Stimulated activated CD8-positive, alpha-beta memory T cell treated with anti-CD3 and anti-CD28 coated beads, Interleukin-7, amount 100 ng/mL, for 1 hour (primary cell): ENCODE measurements at places on chromosomes 5 and 9.

DNA sequence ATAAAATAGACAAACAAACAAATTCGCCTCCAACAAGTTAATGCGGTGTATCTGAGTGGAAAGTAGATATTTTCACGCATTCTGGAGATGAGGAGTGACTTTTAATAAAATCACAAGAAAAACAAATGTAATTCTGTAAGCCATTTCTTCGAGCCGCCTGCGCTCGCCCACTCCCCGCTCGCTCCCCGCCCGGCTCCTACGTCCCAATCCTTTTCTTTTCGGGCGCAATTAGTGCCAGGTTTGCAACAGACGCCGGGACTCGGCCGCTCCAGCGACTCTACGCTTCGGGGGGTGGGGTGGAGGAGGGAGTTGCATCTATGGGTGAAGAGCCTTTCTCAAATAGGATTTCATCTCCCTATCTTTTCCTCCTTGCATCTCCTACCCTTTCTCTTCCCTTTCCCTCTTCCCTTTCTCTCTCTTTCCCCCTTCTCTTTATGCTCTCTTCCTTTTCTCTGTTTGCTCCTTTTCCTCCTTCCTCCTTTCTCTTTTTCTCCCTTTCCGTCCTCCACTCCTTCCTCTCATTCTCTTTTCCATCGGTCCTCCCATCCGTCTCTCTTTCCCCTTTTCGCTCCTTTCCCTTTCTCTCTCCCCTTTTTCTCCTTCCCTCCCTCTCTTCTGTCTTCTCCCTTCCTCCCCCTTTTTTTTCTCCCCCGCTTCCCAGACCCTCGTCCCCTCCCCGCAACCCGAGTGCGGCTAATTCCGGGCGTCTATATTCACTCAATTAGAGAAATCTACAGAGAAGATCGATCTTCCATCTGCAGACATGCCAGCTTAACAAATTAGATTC is 6.1 kb upstream of the OTP start:
- no peak for DNase-seq

DNA sequence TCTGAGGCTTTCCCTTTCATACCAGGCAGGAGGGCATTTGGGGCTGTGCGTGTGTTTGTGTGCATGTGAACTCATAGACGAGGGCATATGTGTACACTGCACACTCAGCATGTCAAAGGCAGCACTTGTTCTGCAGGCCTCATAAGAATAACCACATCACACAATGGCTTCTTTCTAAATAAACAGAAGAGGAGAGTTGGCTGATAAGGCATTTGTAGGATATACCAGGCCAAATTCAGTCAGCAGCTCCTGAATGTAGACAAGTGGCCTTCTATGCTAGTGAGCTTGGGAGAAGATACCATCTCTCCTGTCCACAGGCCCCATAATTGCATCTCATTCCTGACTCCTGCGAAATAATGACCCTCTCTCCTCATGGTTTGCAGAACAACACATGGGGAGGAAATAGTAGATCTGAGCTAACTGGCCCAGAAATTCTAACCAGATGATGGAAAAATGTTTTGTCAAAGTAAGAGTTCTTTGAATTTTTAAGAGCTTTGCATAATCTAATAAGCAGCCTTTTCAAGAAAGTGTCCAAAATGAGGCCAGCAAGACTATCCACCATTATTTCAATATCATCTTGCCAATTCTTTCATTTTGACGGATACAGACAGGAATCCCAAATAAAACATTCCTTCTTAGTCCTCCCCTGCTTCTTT is 60.5 kb upstream of the GAS1 start:
- no peak for DNase-seq

DNA sequence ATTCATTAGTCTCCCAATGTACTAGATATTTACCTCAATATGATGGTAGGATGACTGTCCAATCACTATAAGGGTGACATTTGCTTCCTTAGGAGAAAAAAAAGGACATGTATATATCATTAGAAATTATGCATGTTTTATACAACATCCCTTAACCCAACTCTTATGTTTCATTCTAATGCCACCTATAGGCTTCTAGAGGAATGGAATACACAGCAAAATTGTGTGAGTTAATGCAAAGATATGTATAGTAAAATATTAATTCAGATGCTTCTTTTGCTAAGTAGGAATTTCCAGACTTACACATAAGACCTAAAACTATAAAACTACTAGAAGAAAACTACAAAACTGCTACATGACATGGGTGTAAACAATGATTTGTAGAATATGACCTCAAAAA is 3.5 kb downstream of the PRXL2C start:
- no peak for DNase-seq

DNA sequence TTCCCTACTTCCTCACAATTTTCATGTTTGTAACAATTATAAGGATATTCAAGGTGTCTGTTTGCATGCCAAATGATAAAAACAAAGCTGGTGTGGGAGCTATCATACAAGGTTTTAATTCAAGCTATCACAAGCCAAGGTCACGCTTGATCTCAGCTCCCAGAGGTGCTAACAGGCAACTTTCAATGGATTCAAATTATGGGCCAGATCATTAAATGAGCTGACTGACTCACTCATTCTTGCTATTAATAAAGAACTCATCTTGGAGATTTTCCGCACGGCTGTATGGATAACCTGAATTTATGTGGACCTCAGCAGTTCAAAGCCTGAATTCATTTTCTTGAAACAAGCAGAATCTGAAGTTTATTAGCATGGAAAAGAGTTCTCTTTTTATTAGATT is 267.3 kb upstream of the CDH6 start:
- DNase-seq = no peak

GRCh38 chr9:35852876-35853865 is 17.0 kb downstream of the OR13J1 start:
- DNase-seq = no peak

GRCh38 chr9:20244271-20244670 is 378.0 kb downstream of the MLLT3 start:
- DNase-seq = no peak

GRCh38 chr9:90940280-90940679 is 138.7 kb downstream of the SYK start:
- DNase-seq = no peak

DNA sequence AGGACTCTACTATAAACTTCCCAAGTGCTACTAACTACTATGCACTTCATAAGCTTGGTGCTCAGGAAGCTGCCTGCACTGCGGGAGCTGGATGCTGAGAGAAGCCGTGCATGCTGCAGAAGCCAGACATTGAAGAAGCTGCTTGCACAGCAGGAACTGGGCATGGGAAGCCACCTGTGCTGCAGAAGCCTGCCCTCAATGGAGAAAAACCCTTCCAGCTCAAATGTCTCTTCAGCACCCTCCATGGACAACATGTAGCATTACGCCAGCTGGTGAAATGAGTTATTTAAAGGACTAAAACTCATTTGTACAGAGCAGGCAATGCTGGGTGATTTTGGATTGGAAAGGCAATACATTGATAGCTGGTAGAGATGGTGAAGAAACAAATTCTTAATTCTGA is 247.2 kb downstream of the KIF4B start:
- no peak for DNase-seq

- DNase-seq = no peak
These were observed 367.9 kb upstream of the ADAMTSL1 start for GRCh38 chr9:18106006-18106560.

DNA sequence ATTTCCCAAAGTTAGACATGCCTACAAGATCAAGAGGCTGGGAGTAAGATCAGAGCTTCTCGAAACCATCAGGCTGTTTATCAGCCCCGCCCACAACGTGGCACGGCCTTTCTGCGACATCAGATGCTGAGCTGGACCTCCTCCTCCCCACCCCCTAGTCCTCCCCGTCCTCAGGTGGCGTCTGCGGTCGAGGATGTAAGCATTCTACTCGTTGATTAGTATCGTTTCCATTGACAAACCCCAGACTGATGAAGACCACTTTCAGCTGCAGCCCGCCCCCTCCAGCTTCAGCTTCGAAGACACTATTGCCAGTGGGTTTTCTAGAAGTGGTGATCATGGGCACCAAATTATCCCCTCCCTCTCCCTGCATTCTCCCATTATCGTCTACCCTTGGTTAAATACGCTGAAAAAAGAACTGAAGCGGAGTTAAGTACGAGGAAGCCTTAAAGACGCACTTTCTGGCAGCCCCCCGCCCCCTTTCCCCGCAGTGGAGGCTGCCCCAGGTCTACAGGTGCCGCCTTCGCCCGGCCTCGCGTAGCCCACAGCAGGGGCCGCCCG is 1.1 kb downstream of the PPIC start:
- DNase-seq = no peak

GRCh38 chr9:76289042-76289441 is 105.2 kb downstream of the RFK start:
- DNase-seq = no peak

- DNase-seq = no peak
These were observed 111.3 kb upstream of the ABCA1 start for GRCh38 chr9:105039175-105039799.

- DNase-seq = no peak
These were observed 58.5 kb downstream of the KCNIP1 start for GRCh38 chr5:170562166-170562874.

DNA sequence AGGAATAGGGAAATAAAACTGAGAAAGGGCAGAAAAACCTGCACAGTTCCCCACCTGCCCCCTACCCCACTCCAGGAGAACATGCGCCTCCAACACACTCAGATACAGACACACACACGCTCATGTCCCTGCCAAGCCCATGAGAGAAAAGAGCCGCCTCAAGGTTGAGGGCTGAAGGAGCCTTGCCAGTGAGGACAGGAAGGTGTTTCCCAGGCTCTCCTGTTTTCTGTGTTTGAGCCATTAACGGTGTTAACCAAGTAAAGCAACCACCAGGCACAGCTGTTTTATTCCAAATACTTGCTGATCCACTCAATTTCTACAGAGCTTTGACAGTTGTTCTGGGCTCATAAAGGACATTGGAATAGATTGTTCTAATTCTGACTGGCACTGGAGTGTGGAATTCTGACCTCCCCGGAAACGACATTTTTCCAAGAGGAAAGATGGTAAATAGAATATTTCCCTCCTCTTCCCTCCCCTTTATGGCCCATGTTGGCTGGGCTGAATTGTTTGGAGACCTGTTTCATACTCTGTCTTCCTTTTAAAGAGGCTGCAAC is 238.0 kb downstream of the DMAC1 start:
- no peak for DNase-seq

DNA sequence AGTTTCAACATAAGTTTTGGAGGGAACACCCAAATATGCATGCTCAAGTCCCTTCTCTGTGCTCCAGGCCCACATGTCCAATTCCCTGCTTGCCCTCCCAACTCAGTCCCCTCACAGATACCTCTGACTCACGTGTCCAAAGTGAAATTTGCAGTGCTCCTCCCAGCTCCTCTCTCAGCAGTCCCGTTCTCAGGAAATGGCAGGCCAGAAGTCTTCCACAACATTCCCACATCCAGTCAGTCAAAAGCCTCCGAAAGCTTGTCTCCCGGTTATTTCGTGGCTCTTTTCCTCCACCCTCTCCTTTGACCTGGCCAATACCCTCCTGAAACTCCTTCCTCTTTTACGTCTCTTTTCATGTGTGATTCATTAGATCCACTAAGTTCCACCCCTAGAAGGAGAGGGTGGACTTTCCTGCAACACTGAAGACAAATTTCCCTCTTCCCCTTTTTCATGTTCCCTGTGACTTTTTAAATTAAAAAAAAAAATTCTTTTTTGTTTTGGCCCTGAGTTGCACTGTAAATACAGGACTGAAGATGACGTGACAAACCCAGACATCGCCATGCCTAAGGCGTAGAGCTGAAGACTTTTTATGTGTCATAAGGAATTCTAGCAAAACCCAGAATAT is 12.8 kb upstream of the MGAT1 start:
- no peak for DNase-seq

GRCh38 chr5:162565-163337 is 28.5 kb upstream of the LRRC14B start:
- no peak for DNase-seq

GRCh38 chr9:16869131-16869881 is 1.2 kb downstream of the BNC2 start:
- no peak for DNase-seq

- no peak for DNase-seq
These were observed 288.9 kb downstream of the RAB3C start for GRCh38 chr5:58871648-58872242.

DNA sequence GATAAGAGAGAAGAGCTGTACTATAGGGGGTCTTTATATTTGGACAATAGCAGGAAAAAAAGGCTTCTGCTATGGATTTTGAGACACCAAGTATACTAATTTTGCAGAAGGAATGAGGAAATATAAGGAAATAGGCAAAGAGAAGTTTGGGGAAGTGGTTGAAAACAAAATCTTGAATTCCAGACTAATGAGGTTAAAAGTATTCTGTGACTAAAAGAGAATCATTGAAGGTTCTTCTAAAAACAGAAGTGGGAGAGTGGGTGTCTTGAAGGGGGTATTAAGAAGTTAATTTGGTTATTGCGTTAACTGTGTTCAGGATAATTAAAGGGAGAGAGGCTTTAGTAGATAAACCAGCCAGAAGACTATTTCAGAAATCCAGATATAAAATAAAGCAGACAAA is 148.7 kb downstream of the RFK start:
- no peak for DNase-seq

DNA sequence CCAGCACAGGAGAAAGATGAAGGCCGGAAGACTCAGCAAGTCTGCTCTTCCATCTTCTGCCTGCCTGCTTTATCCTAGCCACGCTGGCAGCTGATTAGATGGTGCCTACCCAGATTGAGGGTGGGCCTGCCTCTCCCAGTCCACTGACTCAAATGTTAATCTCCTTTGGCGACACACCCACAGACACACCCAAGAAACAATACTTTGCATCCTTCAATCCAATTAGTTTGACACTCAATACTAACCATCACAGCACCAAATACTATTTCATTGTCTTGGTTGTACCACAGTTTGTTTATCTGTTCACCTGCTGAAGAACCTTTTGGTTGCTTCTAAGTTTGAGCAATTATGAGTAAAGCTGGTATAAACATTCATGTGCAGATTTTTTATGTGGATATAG is 23.7 kb downstream of the SMIM32 start:
- DNase-seq = no peak

DNA sequence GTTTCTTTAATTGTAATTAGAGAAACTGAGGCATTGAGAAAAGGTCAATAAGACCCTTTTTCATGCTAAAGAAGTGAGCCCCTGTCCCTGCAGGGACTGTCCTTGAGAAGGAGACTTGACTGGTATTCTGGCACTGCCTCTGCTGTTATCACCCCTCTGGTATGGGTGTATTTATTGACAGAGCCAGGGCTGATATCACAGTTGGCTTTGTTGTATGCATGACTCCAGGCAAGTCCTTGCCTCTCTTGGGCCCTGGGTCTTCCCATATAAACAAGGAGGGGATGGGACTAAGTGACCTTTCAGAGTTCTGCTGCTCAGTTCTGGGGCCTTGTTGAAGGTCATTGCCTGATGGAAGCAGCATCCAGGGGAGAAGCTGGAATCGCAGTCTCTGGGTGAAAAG is 71.8 kb upstream of the PPARGC1B start:
- DNase-seq = no peak

DNA sequence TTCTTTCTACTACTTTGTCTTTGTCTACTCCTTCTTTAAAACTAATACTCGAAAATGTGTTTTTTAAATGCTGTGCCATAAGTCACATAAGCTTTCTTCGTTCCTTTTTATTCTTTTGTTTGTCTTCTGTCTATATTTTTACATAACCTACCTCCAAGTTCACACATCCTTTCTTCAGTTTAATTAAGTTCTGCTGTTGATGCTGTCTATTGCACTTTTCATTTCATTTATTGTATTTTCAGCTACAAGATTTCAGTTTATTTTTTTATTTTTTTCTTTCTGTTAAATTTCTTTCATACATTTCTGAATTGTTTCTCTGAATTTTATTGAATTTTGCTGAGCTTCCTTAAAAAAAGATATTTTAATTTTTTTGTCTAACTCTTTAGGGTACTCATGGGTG is 878.2 kb downstream of the MAT2B start:
- DNase-seq = no peak
